ENCODE measurements at places on chromosomes 7 and 10.

DNA sequence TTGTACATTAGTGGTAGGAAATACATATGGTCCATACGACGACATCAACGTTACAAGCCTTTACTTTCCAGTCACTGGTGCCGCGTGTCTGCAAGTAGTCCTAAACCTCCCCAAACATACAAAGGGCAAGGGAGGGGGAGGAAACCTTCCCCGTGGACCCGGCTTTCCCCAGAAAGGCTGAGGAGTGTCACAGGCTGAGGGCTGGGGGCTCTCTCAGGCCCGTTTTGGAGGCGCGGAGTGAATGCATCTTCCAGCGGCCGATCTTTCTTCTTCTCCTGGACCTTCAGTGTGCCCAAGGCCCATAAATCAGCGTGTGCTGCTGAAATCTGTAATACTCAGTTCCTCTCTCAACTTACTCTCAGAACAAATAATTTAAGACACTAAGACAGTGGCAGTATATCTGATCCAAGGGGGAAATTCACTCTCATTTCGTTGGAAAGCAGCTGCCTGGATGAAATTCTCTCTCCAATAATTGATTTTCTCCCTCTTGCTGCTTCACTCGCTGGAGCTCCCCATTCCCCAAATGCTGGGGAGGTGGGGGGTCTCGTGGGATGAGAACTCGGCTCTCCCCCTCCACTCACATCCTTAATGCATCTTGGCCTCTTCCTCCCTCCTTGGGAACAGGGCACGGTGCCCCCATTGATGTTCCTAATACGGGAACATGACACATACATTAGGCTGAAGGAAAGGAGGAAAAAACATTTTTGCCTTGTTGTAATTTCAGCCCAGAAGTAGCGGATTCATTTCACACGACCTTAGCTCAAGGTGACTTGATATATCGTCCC lies 126.1 kb downstream of the ADARB2 start:
- DNase-seq: no peak

GRCh38 chr7:87310790-87311419 lies 34.6 kb upstream of the CROT start:
- no peak for DNase-seq

GRCh38 chr10:30029164-30029871 lies 30.1 kb downstream of the JCAD start:
- no peak for DNase-seq

GRCh38 chr7:143027032-143027431 lies at the start of gene OR9A2:
Gene OR9A2, minus strand, starts transcription at chr7:143027132. Its CDS starts 0 bp downstream, at chr7:143027132.
- DNase-seq: no peak

DNA sequence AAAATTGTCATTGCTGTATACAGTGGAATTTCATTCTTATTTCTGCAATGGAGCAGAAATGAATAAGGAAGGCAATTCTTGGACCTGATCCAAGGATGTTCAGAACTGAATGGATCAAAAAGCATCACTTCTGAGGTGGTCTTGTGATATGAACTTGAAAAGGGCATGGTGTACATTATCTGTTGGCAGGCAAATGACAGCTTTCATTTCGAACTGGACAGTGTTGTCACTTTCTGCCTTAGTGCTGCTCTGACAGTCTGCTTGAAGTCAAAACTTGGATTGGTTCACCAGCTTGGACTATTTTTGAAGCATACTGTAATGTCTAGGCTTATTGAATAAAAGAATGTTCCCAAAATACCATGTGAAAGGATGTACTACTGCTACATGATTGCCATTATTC lies 52.0 kb downstream of the VCL start:
- no peak for DNase-seq

DNA sequence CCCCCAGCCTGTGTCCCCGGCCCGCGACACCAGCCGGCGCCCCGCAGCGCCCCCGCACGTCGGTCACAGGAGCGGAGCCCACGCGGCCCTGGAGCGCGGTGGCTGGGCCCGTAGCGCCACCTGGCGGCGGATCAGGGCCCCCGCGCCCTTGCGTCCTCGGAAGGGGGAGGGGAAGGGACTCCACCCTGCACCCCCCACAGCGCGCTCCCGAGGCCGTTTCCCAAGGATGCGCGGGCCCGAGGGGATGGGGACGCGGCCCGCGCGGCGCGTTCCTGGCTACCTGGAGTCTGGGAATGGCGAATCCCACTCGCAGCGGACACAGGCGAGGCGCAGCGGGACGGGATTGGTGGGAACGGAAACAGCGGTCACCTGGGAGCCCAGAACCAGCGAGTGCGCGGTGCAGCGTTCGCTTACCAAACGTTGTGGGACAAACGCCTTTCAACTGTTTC lies 23.8 kb upstream of the MKI67 start:
- DNase-seq: peak; percentile 84

GRCh38 chr10:95056744-95057363 lies 12.4 kb downstream of the CYP2C8 start:
- no peak for DNase-seq

DNA sequence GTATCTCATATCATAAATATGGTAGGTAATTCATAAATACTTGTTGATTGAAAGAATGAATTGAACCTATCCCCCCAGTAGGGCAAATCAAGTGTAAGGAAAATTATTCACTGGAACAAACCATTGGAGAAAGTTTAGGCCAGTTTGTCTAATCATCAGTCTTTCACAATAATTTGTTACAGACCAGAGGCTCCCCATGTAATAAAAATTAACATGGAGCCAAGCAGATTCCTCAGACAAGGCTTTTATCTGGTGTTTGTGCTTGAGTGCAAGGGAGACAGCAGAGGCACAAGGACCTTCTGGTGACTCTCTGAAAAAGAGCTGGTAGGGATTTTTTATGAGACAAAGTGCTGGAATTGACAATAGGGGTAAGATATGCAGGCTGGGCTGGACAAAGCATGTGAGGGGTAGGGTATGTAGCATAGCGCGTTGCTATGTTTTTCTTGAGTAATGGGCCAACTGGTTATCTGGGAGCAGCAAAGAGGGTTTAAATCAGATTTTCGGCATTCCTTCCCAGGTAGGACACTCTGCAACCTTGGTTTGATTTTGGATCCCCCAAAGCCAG lies 7.8 kb upstream of the PANK1 start:
- no peak for DNase-seq

DNA sequence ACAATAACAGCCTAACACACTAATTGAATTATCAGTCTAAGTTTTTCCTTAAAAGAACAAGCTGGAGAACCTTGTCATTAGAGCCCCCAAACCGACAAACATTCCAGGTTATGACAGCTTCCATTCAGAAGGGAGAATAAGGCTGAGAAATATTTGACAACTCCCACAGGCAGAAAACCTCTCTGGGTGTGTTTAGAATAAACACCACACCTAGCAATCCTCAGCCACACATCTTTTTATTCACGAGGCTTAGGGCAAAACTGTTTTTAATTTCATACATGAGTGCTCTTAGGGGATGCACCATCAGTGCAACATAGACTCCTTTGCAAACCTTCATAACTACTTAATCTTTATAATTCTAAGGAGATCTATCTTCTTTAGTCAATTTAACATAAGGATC lies 24.2 kb downstream of the STN1 start:
- no peak for DNase-seq

DNA sequence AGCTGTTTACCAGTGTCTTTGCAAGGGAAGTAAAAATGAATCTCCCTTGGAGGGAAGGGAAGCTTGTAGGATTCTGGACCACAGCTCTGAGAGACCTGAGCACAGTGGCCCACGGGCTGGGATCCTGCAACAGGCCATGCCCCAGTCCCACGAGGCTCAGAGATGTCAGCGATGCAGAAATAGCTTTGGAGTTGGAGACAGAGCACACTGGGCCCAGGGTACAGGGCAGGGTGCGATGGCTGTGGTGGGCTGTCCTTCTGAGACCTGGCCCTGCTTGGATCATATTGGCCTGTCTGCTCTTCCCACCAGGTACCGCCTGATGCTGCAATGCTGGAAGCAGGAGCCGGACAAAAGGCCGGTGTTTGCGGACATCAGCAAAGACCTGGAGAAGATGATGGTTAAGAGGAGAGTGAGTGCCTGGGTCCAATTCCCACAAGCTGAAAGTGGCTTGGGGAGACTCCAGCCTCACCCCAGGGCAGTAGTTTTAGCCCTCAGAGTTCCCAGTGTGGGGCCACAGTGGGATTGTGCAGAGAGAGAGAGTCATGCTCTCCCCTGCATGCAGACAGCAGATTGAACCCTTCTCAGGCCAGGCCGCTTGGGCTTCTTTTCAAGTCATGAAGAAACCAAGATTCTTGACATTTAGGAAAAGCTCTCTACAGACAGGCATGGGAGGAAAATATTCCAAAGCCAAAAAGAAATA lies 13.5 kb upstream of the CSGALNACT2 start:
- no peak for DNase-seq

GRCh38 chr10:6621536-6621935 lies 41.5 kb upstream of the PRKCQ start:
- DNase-seq: no peak

DNA sequence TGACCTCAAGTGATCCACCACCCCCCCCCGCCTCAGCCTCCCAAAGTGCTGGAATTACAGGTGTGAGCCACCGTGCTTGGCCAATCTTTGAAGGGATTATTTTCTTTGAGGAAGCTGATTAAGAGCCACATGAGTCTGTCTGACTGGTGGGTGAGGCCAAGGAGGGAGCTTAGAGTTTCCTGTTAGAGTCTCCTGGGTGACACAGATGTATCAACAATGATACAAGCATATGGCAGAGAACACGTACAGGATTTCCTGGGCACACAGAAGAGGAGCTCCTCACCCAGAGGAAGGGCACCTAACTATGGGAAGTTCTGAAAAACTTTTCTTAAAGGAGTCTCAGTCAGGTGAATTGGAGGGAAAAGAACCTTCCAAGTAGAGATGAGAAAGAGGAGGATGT lies 69.4 kb downstream of the GOLGA7B start:
- peak; percentile 1 for DNase-seq

DNA sequence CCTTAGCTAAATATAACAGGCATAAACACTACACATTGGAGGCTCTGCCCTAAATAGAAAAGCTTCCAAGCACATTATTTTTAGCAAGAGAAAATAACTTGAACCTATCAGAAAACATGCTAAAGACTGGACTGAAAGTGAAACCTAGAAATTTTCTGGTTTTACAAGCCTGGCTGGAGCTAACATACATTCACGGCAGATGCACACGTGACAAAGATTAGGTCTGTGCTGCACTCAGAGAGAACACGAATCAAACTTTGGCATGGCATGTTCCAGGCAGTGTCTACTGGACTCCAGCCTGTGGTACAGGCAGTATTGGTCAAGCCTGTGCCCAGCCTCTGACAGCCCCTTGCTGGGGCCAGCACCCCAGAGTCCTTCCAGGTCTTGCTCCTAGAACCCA lies 94.1 kb upstream of the PCBD1 start:
- no peak for DNase-seq

DNA sequence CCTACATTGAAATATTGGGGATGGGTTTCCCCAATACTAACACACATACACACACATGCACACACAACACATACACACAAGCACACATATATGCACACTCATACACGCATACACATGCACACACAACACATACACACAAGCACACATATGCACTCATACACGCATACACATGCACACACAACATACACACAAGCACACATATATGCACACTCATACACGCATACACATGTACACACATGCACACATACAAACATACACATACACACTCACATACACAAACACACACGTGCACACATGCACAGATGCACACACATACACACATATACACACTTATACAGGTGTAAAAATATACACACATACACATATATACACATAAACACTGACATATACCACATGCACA lies 127.4 kb upstream of the C7orf33 start:
- no peak for DNase-seq

- no peak for DNase-seq
Observed at GRCh38 chr10:25084447-25084846, 68.0 kb downstream of the THNSL1 start.

DNA sequence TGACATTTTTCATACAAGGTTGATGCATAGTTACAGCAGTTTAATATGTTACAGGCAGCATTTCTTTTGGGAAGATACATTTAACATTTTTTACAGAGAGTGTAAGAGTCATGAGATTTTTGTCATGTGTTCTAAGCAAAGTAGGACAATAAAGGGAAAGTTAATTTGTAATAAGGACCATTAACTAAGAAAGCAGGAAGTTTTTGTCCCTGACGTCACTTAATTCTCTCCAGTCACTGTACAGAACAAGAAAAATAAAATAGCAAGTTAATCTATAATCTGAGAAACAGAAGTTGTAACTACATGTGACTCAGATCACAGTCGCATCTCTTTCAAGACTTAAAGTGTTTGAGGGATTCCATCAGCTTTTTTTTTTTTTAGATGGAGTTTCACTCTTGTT lies 49.5 kb upstream of the CAPZA2 start:
- no peak for DNase-seq

GRCh38 chr10:28721318-28721951 lies 44.1 kb downstream of the BAMBI start:
- DNase-seq: no peak

- DNase-seq: no peak
Observed at GRCh38 chr10:124063750-124064603, 29.4 kb downstream of the CHST15 start.

- no peak for DNase-seq
Observed at GRCh38 chr10:81218307-81218706, 656.7 kb upstream of the NRG3 start.

Data from CD4-positive, alpha-beta T cell treated with Interleukin-12 subunit alpha and Interleukin-12 subunit beta, for 1 hour (primary cell).